ENCODE measurements at places on chromosomes 13 and 19.

GRCh38 chr13:33208290-33209220, 77.0 kb downstream of the STARD13 start:
- no peak for DNase-seq

- no peak for DNase-seq
Measured at GRCh38 chr13:84380866-84381265, 498.6 kb upstream of the SLITRK1 start.

GRCh38 chr13:20134732-20135131, 26.1 kb downstream of the GJA3 start:
- no peak for DNase-seq

GRCh38 chr19:7992575-7992974, 12.9 kb downstream of the ELAVL1 start:
- no peak for DNase-seq

- DNase-seq, result peak; percentile 78
Measured at GRCh38 chr19:5947435-5947834, 30.5 kb downstream of the RANBP3 start.

DNA sequence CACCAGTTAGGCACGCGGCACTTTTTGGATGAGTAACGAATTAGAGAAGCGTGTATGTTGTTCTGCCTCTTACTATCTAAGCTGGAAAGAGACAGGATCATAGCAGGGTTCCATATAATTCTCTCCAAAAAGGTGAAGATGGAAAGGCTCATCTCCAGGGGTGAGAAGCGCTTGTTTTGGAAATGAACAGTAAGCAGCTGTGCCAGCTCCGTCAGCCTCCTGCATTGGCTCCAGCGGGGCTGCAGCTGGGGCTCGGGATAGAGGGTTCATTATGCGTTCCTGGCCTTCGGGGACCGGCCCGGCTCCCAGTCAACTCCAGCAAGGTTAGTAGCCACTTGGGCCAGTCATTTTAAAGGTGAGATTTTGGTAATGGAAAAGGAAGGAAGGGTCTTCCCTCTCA, 155.5 kb downstream of the COL4A1 start:
- DNase-seq, result no peak

DNA sequence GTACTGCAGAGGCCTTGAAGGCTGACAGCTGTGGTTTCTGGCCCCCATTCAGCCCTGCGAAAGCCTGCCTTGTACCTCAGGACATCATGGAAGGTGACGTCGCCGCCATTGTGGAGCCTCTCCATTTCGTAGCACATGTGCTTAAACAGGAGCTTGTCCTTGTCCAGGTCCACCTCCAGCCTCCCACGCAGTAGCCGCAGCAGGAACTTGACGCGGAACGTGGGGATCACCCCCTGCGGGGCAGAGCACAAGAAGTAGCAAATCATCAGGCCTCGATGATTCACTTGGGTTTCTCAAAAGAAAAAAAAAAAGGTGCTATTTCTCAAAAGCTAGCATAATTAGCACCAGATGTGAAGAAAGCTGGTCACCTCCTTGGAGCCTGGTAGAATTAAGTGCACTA, 351.0 kb downstream of the NALCN start:
- no peak for DNase-seq

DNA sequence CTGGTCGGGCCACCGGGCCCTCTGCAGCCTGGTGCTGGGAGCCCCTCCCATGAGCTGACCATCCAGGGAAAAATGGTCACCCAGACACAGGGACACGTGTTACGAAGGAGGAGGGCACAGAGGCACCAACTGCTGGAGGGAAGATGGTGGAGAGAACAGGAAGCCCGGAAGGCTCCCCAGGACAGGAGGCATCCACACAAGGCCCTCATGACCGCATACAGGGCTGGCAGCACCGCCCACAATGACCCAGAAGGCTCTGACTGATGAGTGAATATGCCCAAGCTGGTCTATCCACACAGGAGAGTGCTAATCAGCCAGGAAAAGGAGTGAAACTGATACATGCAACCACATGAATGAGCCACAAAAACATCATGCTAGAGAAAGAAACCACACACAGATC, 14.0 kb upstream of the TMEM86B start:
- no peak for DNase-seq

GRCh38 chr19:14530506-14530905, 1.1 kb downstream of the TECR start:
- no peak for DNase-seq

DNA sequence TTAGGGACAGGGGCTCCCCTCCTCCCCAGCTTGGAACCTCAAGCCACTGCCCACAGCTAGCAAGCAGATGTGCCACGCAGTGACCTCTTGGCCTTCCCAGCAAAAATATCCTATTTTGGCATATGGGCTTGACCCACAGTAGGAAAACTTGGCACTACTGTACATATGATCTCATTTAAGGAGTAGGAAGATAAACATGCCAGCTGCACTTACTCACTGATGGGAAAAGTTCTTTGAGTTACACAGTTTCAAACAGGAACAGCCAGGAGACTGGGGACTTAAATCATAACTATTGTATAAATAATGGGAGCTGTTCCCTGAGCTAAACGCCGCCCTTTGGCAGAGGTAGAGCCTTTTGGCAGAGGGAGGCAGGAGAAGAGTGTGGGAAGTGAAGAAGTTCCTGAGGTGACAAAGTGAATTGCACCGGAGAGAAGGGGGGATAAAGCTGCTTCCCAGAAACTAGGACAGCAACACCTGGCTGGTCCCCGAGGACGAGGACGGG, 6.1 kb downstream of the SACS start:
- DNase-seq, result no peak

DNA sequence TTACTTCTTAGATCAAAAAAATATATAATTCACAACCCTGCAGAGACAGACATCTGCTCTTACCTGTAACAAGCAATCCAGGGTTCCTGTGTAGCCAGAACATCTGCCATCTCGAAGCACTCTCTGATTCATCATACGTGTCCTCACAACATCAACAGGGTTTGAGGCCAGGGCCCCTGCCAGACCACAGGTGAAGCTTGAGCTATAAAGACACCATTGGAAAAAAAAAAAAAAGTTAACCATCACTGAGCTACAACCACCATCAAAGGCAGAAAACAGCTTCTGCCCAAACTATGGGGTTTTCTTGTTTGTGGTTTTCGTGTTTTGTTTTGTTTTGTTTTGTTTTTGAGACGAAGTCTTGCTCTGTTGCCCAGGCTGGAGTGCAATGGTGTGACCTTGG, 19.3 kb downstream of the SLC25A30 start:
- DNase-seq, result no peak

DNA sequence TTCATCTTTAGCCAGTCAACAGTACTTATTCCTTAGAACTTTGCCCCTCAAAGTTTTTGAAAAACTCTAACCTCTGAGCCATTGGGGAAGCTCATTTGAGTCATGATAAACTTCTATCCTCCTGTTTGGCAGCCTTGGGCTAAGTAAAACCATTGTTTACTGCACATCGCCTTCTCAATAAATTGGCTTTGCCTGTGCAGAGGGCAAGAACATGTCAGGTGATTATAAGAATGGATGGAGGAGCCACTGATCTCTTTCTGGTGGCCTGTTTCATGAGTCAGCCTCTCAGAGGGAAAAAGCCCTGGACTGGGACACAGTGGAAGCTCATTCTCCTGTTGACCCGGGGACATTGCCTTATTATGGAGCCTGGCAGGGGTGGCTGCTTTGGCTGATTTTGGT, 19.4 kb upstream of the PSG4 start:
- DNase-seq, result no peak

DNA sequence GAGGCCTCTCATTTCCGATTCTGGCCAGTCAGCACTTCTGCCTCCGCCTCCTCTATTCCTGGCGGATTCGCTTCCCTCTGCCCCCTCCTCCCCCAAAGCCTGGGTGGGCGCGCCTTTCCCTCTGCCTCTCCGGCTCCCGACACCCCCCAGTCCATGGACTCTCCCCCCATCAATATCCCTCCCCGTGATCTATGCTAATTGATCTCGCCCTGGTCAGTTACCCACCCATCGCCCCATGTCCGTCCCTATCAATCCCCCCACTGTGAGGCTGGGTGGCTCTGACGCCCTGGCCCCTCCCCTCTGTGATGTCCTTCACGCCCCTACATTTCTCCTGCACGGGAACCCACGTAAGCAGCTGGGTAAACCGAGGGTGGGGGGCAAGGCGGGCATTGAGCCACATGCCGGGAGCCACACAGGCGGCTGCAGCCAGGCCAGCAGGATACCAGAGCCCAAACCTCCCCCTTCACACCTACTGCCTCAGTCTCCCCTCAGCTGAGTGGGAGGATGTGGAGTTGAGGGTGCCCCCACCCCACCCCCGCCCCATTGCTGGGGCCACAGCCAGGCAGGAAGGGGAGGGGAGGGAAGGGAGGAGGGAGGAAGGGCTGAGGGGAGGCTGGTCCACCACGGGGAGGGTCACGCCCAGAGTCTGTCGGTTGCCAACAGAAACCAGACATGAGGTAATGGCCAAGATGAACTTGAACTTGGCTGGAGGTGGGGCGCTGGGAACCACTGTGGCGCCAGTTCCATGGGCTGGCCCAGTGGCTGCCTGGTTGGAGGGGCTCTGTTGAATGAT, 21.0 kb downstream of the SMIM24 start:
- DNase-seq, result peak; percentile 83

DNA sequence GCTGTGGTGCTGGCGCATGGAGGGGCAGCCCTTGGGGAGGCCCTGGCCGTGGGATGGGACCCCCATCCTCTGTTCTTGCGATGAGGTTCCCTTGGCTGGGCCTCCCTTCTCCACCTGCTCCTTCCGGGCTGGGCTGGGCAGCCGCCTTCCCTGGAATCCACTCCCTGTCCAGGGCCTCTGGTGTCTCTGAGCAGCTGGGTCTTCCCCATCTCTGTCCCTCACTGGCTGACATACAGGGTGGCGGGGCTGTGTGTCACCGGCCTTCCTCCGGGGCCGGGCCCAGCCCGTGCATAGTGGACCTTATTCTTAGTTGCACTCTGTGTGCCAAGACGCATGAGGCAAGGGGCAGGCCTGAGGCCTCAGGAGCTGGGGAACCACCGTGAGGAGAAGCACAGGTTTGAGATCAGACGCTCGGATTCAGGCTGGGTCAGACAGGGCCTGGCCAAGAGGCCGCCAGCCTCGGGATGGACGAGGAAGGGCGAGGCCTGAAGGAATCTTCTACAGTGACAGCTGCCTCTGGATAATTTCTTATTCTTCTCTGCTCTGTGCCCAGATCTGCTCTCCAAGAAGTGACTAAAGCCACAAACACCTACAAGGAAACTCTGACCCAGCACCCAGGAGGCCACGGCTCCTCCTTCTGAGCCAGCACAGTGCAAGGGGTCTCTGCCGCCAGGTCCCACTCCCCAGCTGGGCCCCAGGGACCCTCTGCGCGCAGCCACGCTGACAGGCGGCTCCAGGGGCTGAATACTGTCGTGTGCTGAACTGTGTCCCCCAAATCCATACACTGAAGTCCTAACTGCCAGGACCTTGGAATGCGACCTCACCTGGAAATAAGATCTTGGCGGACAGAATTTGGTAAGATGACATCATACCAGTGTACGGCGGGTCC, 11.0 kb downstream of the SGTA start:
- DNase-seq, result no peak

DNA sequence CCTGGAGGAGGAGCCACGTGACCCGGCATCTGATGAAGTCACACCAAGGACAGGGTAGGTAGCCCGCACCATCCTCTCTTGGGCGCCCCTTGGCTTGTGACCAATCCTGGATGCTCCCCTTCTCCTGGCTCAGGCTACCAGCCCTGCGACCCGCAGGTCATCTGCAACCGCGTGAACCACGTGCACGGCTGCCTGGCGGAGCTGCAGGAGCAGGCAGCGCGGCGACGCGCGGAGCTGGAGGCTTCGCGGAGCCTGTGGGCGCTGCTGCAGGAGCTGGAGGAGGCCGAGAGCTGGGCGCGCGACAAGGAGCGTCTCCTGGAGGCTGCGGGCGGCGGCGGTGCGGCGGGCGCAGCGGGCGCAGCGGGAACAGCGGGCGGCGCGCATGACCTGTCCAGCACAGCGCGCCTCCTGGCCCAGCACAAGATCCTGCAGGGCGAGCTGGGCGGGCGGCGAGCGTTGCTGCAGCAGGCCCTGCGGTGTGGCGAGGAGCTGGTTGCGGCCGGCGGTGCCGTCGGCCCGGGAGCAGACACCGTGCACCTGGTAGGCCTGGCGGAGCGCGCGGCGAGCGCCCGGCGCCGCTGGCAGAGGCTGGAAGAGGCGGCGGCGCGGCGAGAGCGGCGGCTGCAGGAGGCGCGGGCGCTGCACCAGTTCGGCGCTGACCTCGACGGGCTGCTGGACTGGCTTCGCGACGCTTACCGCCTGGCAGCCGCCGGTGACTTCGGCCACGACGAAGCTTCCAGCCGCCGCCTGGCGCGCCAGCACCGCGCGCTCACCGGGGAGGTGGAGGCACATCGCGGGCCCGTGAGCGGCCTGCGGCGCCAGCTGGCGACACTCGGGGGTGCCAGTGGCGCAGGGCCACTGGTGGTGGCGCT, 45.9 kb downstream of the SPTBN4 start:
- DNase-seq, result no peak

- DNase-seq, result no peak
Measured at GRCh38 chr13:55627221-55627620, 1513.5 kb upstream of the PRR20A start.

- DNase-seq, result no peak
Measured at GRCh38 chr13:106464076-106464475, 71.4 kb downstream of the EFNB2 start.

DNA sequence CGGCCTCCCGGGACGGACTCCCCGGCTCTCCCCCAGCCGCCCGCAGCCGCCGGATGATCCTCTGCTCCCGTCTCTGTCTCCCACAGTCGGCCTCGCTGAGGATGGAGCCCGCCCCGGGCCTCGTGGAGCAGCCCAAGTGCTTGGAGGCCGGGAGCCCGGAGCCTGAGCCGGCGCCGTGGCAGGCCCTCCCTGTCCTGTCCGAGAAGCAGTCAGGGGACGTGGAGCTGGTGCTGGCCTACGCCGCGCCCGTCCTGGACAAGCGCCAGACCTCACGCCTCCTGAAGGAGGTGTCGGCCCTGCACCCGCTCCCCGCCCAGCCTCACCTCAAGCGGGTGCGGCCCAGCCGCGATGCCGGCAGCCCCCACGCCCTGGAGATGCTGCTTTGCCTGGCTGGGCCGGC, 6.8 kb downstream of the ADAT3 start:
- DNase-seq, result no peak

DNA sequence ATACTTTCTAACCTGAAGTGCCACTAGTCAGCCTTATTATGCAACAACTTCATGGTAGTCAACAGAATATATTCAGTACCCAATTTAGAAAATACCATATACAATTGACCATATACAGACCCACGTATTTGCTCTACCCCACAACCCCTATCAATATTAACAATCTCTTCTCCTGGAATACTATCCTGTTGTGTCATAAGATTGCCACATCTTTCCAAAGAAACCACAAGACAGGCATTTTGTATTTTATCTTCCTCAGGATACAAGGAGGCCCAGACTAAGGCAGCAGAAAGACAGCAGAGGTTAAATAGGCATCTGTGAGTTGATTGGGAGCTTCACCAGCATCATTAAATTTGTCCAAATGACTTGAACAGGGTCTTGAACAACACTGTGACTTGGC, 4.5 kb downstream of the SPART start:
- no peak for DNase-seq

DNA sequence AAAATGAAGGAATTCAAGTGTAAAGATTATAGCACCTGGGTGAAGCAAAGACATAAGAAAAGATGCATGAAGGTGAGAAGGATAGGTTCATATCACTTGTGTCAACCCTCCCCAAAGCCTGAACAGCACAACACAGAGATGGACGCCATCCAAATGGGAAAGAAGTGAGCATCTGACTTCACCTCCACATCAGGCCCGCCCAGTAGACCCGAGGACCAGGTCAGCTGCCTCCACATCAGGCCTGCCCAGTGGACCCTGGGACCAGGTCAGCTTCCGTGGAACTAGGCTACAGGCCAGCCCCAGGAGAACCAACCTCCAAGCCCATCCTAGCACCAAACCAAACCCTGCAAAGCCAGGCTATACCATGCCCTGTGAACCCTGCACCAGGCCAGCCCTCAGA, 862.9 kb downstream of the UQCRFS1 start:
- no peak for DNase-seq

Measured in upper lobe of right lung (tissue), 1 donor.